Astrocyte of the spinal cord (primary cell): ENCODE measurements at places on chromosomes 7 and 10.

- no peak for DNase-seq
These were observed 6.0 kb downstream of the LDB1 start for GRCh38 chr10:102113956-102114857.

- no peak for DNase-seq
These were observed 176.4 kb upstream of the RHEB start for GRCh38 chr7:151695951-151696541.

DNA sequence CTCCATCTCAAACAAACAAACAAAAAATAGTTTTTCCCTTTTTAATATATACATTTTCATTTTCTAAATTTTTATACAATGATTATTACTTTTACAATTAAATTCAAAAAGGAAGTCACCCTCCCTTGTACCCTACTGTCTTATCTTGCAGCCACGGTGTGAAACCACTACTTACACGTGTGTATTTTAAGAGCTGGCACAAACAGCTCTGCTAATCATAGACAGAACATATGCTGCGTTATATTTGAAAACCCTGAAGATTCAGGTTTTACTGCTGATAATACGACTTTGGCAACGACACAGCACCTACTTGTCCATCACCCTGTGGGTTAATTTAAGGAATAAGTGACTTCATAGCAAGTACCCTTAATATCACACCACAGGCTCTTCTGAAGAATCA is 991 bp downstream of the ANKRD61 start:
- DNase-seq: no peak

DNA sequence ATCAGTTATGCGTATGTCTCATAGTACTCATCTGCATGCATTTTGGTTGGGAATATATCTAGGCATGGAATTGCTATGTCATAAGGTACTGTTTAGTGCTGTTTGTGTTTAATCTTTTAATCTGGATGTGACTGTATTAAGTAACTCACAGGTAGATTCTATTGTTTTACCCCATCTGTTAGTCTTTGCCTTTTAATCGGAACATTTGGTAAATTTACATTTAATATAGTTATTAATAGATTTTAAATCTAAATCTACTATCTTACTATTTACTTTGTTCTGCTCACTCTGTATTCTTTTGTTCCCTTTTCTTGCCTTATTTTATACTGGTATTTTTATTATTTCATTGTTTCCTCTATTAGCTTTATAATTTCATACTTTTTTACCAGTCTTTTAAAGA is 10.6 kb upstream of the ITGA8 start:
- no peak for DNase-seq

DNA sequence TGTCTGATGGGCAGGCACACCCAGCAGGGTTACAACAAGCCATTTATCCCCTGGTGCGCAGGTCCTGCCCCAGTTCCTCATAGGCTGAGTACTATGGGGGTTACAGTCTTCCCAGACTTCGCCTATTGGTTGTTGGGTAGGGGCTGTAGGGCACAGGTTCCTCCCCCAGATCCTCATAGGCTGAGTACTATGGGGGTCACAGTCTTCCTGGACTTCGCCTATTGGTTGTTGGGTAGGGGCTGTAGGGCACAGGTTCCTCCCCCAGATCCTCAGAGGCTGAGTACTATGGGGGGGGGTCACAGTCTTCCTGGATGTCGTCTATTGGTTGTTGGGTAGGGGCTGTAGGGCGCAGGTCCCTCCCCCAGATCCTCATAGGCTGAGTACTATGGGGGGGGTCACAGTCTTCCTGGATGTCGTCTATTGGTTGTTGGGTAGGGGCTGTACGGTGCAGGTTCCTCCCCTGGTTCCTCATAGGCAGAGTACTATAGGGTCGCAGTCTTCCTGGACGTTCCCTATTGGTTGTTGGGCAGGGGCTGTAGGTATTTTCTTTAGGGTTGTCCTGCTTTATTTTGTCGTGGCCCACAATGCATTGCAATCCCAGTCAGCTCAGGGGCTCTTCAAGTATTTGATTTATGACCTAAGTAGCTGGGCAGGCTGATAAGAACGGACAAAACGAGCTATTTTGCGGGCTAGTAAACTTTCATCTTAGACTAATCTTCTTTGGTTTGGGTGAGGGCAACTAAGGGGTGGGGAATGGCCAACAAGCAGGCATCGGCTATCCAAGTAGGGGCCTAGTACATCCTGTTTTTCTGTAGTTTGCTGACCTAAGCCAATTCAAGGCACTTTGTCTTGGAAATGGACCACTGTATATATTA is 3.4 kb downstream of the LRRC27 start:
- no peak for DNase-seq

DNA sequence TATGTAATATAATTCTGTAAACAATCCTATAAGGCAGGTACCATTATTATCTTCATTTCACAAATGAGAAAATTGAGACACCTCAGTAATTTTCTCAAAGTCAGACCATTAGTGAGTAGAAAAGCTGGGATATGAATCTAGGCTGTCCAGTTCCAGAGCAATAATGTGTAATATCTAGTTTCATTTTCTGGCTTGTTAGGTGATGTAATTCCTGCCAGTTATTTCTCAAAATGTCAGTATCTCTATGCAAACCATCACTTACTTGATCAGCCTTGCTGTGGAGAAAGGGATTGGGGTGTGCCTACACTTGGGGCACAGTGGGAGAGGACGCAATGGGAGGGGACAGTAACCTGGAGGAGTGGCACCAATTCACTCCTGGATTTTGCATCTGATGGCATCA is 157.5 kb downstream of the LYZL1 start:
- peak; percentile 35 for DNase-seq

DNA sequence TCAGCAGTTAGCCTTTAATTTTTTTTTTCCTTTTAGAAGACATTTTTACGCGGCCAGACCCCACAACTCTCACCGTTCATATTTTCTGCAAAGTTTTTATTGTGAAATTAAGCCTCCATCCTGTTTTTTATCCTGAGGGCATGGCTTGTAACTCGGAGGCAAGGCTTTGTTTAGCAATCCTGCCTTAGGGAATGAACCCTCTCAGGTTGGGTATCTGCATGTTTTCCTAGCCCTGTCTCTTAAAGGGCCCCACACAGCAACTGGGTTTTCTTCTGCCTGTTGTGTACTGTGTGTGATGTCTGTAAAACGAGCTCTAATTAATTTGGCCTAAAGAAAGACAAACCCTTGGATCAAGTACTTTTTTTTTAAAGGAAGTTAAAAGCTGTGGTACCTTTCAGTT is 130.2 kb upstream of the COBL start:
- DNase-seq: no peak

GRCh38 chr10:103854686-103855391 is 537 bp downstream of the SH3PXD2A start:
- DNase-seq: peak; percentile 32

DNA sequence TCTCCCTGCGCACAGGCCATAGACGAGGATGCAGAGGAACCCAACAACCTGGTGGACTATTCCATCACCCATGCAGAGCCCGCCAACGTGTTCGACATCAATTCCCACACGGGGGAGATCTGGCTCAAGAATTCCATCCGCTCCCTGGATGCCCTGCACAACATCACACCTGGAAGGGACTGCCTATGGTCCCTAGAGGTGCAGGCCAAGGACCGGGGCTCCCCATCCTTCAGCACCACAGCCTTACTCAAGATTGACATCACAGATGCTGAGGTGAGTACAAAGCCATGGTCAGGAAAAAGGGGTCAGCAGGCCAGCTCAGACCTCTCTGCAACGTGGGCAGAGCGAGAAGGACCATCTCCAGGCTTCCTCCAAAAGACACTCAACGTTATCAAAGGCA is 12.3 kb downstream of the LRIT2 start:
- no peak for DNase-seq

DNA sequence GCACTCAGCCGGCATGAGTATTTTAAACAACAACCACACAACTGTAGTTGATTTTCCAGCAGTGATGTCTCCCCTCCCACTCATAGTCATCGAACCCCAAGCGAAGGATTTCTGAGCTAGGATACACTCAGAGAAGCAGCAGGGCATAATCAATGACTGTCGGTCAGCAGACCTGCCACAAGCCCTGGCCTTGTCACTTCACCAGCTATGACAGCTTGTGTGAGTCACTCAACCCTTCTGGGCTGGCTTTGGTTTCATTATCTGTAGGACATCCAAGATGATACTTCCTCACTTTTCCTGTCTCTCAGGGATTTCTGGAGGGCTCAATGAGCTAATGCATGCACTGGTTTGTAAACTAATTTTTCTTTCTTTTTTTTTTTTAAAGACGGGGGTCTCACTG is 22.0 kb upstream of the UBE3C start:
- DNase-seq: no peak

- no peak for DNase-seq
These were observed 177.2 kb upstream of the DKK1 start for GRCh38 chr10:52136921-52137320.

- no peak for DNase-seq
These were observed 232.5 kb upstream of the IGFBP3 start for GRCh38 chr7:46153583-46153950.

- DNase-seq: no peak
These were observed 34.8 kb downstream of the CHST12 start for GRCh38 chr7:2438186-2438585.

- no peak for DNase-seq
These were observed 83.1 kb upstream of the MINDY3 start for GRCh38 chr10:15943426-15943825.

DNA sequence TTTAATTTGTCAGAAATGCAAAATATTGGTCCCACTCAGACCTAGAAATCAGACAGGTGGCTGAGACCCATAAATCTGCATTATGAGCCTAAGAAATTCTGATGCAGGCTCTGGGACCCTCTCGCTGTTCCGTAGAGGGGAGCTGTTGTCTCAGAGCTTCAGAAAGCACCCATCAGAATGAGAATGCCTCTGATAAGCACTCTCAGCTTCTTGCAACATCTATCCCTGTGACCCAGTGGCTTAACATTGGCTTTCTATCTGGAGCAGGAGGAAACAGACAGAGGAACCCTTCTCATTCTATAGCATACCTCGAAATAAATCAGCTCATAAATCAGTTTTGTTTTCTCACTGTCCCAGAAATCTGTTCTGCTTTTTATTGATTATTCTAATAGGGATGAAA is 184.6 kb upstream of the SP4 start:
- no peak for DNase-seq

- DNase-seq: no peak
These were observed 41.5 kb upstream of the GPR141 start for GRCh38 chr7:37642028-37642540.

GRCh38 chr7:157336383-157337315 is at the start of gene DNAJB6:
Gene DNAJB6 (plus strand): TSS chr7:157337004. CDS start chr7:157358573, 21,569 bp downstream.
- peak; percentile 94 for DNase-seq

GRCh38 chr10:14439451-14440259 is 108.9 kb upstream of the FRMD4A start:
- DNase-seq: no peak

DNA sequence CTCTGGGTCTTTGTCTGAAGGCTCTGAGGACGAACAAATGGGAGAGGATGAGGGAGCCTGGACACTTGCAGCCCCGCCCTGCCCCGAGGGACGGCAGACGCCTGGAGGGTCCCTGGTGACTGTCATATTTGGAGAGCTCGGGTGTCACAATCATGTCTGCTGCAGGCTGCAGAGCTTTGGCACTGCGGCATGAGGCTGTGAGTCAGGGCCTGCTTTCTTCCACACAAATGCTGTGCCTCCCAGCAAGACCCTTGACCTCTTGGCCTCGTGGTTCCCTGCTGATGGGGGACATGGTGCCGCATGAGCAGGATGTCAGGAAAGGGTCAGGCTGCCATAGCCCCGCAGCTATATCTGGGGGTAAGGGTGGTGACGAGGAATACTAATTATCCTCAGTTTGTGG is 64.9 kb upstream of the PPIF start:
- DNase-seq: no peak

DNA sequence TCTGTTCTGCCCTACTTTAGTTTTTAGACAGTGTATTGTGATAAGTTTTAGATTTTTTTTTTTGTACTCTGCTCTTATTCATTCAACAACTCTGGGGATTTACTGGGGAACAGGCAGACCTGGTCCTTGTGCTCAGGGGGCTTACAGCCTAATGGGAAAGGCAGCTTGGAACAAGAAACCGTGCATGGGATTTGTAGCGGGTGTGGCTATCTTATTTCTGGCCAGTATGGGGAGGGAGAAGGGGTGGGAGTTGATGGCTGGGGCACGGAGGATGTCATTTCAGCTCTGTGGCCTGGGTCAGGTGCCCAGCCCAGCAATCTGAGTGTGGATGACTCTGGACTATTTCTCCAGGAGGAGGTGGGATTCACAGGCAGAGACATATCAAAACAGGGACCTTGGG is 47.0 kb downstream of the GRK5 start:
- no peak for DNase-seq

- DNase-seq: no peak
These were observed 419.2 kb downstream of the REEP3 start for GRCh38 chr10:63940277-63940922.

GRCh38 chr10:14659626-14660196 is 115.0 kb downstream of the FAM107B start:
- DNase-seq: no peak

- DNase-seq: no peak
These were observed 20.4 kb downstream of the SSMEM1 start for GRCh38 chr7:130227883-130228575.

- DNase-seq: no peak
These were observed 78.1 kb downstream of the FZD1 start for GRCh38 chr7:91342346-91342745.

- DNase-seq: no peak
These were observed 18.0 kb upstream of the HILPDA start for GRCh38 chr7:128437426-128438332.

DNA sequence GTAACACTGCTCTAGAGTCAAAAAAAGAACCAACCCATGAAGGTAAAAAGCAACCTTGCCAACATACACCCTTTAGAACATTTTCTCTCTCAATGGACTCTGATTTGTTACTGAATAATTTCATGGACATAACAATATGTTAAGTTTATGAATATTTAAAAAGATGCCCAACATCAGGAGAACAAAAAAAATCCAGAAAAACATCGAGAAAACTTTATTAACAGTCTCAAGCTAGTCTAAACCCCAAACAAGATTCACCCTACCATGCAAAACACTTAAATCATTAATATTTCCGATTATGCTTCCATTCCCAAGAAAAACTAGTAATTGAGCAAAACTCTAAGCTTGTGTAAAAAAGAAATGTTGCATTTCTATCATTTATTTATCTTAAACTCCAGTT is 46.7 kb downstream of the OSBPL3 start:
- no peak for DNase-seq

DNA sequence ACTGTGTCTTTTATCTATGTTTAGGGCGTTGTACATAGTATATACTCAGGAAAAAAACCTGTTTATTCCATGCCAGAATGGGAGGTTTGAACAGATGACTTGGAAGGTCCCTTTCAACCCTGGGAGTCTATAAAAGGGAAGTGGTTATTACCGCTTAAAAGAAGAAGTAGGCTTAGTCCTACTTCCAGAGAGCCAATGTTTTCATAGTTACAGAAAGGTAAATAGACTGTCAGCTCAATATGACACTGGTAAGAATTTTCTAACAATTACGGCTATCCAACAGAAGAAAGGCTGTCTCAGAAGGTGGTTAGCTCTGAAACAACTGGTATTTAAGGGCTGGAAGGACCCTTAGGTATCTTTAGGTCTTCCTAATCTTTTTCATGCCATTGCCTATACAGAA is 1.1 kb upstream of the TFAM start:
- DNase-seq: peak; percentile 17

DNA sequence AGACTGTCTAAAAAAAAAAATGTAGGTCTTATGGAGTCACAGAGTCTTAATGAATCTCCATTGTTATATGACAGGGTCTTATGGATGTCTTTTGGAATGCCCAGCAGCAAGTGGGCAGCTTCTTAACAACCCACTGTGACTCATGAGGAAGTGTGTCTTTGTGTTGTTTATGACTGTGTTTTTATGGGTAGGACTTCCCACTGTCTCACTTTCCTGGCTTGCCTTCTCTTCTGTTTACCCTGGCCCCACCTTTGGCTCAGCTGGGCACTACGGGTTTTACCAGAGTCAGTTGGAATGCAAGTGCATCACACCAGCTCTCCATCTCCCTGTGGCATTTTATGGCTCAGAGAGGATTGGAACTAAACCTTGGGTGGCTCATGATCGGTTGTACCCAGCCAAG is 580.5 kb downstream of the AUTS2 start:
- DNase-seq: peak; percentile 76
